NCI-H226 (cell line): ENCODE measurements at places on chromosomes 13 and 19.

GRCh38 chr13:99959127-99959539 is 12.4 kb downstream of the ZIC5 start:
- no peak for DNase-seq

- DNase-seq: no peak
These were observed 348.2 kb downstream of the KCTD12 start for GRCh38 chr13:76538004-76538403.

- no peak for DNase-seq
These were observed 590.9 kb upstream of the SGCG start for GRCh38 chr13:22589880-22590279.

- DNase-seq: peak; percentile 93
These were observed 254.4 kb downstream of the DLEU7 start for GRCh38 chr13:50589139-50589538.

- DNase-seq: no peak
These were observed 174.6 kb upstream of the LSM14A start for GRCh38 chr19:33997690-33998089.

DNA sequence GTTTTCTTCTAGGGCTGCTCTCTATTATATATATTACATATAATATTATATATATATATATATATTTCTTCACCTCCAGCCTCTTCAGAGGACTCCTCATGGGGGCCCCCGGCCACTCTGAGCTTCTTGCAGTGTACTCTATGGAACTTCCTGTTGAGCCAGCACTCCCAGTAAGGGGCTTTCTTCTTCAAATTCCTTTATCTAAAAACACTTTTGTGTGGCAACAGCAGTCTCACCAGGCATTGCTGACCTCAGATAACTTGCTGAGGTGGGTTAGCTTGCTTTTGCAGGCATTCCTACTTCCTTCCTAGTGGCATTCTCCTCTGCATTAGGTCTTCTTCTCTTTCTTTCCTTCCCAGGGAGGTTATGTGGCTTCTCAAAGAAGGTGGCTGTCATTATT is 381.5 kb downstream of the MYO16 start:
- peak; percentile 17 for DNase-seq

- peak; percentile 11 for DNase-seq
These were observed 403.2 kb downstream of the EFNB2 start for GRCh38 chr13:106132216-106132615.

- no peak for DNase-seq
These were observed 718 bp downstream of the ACTN4 start for GRCh38 chr19:38647966-38648768.

- DNase-seq: no peak
These were observed 299.1 kb upstream of the OBI1 start for GRCh38 chr13:78958006-78958405.

DNA sequence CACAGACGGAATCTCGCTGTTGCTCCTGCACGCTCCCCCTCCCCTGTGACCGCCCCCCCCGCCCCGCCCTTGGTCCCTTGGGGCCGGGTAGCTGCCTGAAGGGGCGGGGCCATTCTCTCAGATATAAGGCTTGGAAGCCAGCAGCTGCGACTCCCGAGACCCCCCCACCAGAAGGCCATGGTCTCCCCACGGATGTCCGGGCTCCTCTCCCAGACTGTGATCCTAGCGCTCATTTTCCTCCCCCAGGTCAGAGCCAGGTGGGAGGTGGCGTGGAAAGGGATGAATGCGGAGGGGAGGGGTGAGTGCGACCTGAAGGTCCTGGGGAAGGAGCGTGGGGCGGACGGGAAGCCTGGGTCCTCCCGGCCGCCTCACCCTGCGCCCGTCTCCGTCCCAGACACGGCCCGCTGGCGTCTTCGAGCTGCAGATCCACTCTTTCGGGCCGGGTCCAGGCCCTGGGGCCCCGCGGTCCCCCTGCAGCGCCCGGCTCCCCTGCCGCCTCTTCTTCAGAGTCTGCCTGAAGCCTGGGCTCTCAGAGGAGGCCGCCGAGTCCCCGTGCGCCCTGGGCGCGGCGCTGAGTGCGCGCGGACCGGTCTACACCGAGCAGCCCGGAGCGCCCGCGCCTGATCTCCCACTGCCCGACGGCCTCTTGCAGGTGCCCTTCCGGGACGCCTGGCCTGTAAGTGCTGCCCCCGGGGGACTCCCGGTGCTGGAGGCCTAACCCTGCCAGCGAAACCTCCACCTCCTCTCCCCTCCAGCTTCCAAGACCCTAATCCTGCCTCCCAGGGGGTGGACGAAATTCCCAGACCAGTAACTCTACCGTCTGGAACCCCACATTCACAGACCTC is at the start of gene DLL3:
TSS of gene DLL3 (plus strand) at position 150 of the 845 bp plus-strand sequence. CDS start at position 178, 28 bp downstream.
- DNase-seq: no peak

GRCh38 chr19:52963247-52963618 is 552 bp upstream of the ZNF816 start:
- no peak for DNase-seq

DNA sequence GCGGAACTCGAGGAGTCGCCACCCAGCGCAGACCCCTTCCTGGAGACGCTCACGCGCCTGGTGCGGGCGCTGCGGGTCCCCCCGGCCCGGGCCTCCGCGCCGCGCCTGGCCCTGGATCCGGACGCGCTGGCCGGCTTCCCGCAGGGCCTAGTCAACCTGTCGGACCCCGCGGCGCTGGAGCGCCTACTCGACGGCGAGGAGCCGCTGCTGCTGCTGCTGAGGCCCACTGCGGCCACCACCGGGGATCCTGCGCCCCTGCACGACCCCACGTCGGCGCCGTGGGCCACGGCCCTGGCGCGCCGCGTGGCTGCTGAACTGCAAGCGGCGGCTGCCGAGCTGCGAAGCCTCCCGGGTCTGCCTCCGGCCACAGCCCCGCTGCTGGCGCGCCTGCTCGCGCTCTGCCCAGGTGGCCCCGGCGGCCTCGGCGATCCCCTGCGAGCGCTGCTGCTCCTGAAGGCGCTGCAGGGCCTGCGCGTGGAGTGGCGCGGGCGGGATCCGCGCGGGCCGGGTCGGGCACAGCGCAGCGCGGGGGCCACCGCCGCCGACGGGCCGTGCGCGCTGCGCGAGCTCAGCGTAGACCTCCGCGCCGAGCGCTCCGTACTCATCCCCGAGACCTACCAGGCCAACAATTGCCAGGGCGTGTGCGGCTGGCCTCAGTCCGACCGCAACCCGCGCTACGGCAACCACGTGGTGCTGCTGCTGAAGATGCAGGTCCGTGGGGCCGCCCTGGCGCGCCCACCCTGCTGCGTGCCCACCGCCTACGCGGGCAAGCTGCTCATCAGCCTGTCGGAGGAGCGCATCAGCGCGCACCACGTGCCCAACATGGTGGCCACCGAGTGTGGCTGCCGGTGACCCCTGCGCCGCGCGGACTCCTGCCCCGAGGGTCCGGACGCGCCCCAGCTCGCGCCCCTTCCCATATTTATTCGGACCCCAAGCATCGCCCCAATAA is 2.3 kb downstream of the AMH start:
- no peak for DNase-seq

DNA sequence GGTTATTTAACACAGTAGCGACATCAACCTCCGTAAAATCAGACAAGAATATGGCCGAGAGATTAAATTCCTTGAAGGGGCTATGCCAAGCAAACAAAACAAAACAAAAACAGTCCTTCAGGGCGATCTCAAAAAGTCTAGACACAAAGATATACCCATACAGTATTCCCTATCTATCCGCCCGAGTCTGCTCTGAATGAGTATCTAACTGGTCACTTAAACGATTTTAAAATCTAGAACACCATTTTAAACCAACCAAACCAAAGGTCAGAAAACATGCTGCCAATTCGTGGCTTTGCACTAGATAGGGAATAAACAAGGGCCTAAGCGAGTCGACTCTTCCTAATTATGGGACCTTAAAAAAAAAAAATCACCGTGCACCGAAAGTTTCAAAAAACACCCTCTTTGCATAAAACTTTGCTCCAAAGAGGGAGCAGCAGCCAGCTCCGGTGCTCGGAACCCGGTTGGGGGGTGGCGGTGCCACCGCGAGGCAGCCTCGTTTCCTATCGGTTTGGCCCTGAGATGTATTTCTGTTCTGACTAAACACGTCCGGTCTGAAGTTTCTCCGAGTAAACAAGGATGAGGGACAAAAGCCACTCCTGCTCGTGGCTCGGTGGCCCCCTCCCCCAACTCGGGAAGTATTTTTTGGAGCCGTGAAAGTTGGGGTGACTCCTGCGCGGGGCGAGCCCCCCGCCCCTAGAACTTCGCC is 1.8 kb downstream of the HMGB1 start:
- DNase-seq: no peak

- peak; percentile 10 for DNase-seq
These were observed 186.3 kb downstream of the TDRD3 start for GRCh38 chr13:60583196-60583888.

DNA sequence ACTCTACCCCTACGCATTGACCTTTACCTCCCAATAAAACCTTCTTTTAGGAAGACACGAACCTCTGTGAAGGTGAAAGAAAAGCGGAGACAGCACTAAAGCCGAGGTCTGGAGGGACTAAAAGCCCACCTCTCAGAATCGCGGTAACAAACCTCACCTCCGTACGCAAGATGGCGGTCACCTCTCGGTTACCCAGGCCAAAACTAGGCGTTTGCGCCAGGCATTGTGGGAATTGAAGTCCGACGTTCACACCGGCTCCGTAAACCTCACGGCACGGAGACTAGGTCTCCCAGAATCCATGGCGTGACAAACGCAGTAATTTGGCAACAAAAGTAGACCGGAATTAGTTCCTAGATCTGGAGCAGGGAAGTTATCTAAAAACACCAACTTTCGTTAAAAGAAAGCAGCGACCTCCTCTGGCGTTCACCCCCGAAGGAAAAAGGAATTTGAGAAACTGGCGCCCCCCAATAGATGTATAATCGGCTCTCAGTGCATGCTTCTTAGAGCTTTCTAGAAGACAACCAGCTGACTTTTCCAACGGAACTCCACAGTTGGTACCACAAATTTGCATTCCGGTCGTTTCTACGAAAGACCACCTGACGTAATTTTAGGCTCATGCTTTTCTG is at the start of gene N4BP2L2:
TSS of gene N4BP2L2 (minus strand) at position 175 of the 626 bp plus-strand sequence. CDS start 1,768 bp downstream, outside the sequence.
- DNase-seq: peak; percentile 90

GRCh38 chr13:25756912-25757311 is 294.9 kb downstream of the SHISA2 start:
- DNase-seq: no peak

GRCh38 chr19:17846146-17846545 is 1.6 kb downstream of the JAK3 start:
- DNase-seq: no peak

- no peak for DNase-seq
These were observed 791 bp upstream of the ADGRE2 start for GRCh38 chr19:14779151-14779550.

DNA sequence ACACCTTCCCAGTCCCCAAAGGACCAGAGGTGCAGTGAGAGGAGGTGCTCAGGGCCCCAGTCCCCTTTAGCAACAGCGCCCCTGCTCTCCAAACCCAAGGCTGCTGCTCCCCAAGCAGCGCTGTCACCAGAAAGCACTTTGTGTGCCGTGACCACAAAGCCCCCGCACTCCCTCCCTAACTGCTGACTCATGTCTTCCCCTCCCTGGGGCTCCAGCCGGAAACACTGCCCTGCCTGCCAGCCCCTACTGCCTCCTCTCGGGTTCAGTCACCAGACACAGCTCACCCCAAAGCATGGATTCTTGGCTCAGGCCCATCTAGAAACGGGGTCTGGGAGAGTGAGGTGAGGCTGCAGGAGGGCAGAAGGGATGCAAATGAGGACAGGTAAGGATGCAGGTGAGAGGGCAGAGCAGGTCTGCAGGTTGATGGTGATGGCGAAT is 4.9 kb upstream of the TNFSF14 start:
- DNase-seq: peak; percentile 57

- DNase-seq: no peak
These were observed 2.4 kb downstream of the CRLF1 start for GRCh38 chr19:18603958-18604819.

GRCh38 chr19:54462655-54463530 is 685 bp downstream of the LENG9 start:
- DNase-seq: peak; percentile 39

DNA sequence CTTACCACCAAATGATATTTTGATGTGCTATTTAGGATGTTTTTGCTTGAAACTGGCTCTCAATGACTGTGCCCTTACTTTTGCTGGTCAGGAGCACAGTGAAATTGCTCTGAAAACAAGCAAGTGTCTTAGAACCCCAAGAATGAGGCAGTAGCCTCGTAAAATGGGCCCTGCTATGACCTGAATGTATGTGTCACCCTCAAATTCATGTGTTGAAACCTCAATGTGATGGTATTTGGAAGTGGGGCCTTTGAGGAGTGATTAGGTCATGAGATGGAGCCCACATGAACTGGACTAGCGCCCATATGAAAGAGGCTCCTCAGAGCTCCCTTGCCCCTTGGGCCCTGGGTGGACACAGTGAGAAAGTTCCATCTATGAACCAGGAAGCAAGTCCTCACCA is 155.2 kb downstream of the ZIC5 start:
- no peak for DNase-seq

GRCh38 chr13:27578121-27579030 is 42.0 kb downstream of the LNX2 start:
- DNase-seq: no peak

DNA sequence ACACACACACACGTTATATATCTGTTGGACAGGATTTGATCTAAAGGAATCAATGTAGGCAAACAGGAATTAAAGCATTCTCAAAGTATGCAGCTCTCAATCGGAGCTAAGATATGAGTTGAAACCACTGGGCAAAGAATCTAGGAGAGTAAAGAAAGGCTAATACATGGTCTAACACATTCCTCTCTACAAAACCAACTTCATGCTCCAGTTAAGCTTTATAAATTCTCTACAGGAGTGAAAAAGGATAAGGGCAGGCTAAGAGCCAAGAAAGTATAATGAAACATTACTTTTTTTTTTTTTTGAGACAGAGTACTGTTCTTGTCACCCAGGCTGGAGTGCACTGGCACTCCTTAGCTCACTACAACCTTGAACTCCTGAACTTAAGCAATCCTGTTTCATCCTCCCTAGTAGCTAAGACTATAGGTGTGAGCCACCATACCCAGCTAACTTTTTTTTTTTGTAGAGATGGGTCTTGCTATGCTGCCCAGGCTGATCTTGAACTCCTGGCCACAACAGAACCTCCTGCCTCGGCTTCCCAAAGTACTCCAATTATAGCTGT is 10.6 kb downstream of the FBXL3 start:
- DNase-seq: no peak

DNA sequence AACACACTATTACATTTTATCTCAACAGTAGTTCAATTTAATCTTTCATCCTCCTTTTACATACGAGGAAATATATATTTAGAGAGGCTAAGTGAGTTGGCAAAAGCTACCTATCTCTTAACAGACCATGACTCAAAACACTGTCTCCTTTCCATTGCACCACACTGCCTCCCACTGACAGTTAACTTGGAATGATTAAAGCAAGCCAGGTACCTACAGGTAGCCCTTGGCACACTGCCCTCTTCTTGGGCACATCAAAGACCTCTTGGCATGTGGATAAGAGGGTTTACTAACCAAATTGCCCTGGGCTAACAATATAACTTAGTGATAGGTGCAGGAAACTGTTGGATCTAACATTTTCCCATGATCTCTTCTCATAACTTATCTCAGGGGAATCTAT is 1.8 kb downstream of the ABHD13 start:
- peak; percentile 28 for DNase-seq
